NCI-H1105 (cell line): ENCODE measurements at places on chromosomes 6 and 20.

DNA sequence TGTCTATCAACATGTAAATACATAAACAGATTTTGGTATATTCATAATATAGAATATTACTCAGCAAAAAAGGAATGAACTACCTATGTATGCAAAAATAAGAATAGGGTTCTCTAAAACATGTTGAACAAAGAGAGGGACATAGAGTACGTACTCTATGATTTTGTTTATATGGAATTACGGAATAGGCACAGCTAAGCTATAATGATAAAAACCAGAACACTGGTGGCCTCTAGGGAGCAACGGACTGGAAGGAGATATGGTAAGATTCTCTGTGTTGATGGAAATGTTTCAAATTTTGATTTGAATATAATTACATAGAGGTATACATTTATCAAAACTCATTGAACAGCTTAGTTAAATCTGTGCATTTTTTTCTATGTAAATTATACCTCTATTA lies 19.6 kb downstream of the ADGRG6 start:
- no peak for DNase-seq

DNA sequence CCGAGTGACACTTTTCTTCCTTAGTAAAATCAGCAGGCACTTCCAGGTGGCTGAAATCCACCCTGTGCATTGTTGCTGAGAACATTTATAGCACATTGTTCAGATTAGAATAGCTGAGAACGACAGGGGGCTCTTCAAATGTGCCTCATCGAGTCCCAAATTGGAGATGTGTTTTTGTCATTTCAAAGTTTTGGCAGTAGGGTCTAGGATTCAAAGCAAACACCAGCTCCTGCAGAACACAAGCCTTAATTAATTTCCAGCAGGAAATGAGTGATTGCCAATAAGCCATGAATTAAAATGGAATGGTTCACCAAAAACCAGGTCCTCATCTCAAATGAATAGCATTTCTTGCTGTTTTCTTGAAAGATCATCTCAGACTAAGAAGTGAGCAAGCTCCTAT lies 171.6 kb downstream of the PLCB1 start:
- DNase-seq, result no peak

- no peak for DNase-seq
Observed at GRCh38 chr6:37983720-37984501, 164.4 kb downstream of the ZFAND3 start.

GRCh38 chr6:151275121-151275520 lies 35.4 kb downstream of the AKAP12 start:
- DNase-seq, result no peak

DNA sequence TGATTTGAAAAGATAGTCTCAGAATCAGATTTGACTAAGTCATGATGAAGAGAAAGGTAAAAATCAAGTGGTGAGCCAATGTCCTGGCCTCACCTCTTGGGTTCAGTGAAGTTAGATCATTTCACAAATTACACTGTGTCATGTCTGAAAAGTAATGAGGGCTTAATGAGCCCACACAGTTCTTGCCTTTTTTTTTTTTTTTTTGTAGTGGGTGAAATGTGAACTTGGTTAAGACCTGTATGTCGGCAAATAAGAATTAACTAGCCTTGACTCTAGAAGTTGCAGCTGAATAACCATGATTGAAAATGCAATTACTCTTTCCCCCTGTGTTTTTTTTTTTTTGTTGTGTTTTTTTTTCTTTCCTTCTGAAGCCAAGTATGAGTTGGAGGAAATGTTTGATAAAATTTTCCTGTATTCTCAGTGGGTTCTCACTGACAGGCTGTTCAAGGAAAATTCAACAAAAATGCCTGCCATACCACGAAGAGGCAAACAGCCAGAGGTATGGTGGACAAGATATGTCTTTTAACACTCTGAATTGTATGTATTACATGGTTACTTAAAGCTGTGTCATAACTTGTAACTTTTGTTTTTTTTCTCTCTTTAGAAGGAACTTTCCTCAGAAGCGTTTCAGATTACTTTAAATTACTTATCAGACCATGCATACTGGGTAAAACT lies 135.2 kb upstream of the MLIP start:
- DNase-seq, result no peak

DNA sequence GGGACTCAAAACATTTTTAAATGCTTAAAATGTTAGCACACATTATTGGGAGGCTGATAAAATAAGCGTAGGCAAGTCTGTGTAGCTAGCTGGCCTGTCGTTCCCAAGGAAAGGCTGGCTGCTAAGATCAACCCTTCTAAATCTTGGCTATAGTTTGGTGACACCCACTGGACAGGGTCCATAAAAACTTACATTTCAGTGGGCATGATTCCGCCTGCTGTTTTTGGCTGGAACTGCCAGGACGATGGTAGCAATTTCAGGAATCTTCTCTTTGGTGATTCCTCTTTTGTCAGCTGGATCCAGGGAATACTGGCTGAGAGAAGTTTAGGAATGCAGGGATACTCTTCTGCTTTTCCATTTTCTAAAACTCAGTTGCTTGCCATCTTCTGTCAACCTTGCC lies 162.2 kb downstream of the NKAIN2 start:
- DNase-seq, result peak; percentile 71
